Activated CD8-positive, alpha-beta T cell treated with anti-CD3 and anti-CD28 coated beads, Interleukin-2, amount 10 ng/mL, durations not matched to agents 7 days and 5 days (primary cell): ENCODE measurements at places on chromosomes 4 and X.
A peak's percentile ranks its signal among the peaks of the same experiment; 100 is the strongest.

DNA sequence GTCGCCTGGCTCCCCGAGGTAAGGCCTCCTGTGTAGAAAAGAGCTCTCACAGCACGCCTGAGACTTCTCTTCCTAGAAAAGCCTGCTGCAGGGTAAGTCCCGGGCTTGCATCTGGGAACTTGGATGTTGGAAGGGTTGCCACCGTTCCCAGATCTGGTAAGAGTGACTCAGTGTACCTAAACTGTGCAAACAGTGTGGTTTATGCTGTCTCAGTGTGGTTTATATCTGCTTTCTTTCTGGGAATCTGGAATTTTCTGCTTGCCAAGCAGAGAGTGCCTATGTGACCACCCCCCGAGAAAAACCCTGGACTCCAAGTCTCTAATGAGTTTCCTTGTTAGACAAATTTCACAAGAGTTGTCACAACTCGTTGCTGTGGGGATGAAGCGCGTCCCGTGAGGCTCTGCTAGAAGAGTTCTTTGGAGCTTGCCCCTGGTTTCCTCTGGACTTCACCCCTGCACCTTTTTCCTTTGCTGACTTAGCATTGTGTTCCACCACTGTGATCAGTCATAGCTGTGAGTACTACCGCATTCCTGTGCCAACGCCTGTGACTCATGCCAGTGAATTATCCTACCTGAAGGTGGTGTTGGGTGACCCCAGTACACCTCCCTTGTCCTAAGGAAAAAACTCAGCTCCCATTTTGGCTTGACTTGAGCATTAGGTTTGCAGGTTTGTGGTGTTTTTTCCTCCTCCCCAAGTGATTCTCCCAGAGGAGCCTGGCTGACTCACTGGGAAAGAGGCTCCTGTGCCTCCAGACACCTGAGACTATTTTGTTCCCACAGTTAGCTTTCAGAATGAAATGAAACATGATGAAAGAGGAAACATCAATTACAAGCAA, 14.5 kb downstream of the SLC2A9 start:
- DNase-seq = no peak

DNA sequence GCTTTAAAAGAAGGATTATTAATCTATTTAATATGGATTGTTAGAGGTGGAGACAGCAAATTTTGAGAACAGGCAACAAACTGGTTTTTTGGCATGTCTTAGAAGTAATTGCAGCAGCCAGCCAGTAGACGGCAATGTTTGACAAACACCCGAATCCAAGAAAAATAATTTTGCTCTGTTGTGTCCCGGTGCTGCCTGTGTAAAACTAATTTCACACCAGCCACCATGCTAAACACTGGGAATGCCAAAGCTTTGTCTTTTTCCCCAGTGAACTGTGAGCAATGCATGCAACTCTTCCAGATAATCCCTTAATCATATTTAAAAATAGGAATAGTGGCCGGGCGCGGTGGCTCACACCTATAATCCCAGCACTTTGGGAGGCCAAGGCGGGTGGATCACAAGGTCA, 25.9 kb downstream of the SMIM31 start:
- DNase-seq = peak; percentile 42

DNA sequence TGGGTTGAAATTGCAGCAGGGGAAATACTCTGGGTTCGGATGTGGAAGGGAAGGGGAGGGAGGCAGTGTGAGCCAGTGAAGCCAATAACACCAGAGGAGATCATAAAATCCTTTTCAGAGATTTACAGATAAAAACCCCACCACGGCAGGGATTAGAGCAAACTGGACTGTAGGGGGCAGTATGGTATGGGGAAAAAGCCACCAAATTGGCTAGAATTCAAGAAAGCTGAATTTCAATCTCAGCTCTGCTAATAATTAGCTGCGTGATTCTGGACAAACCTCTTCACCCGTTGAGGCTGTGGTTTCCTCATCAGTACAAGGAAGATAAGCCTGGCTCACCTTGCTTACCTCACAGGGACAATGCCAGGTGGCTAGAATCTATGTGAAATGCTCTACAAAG, 108.1 kb downstream of the ATG4A start:
- DNase-seq = peak; percentile 19

GRCh38 chr4:86957215-86957614, 22.4 kb downstream of the AFF1 start:
- DNase-seq = no peak

GRCh38 chr4:143352720-143353119, 16.0 kb downstream of the GAB1 start:
- DNase-seq = no peak

- no peak for DNase-seq
These were observed 22.3 kb upstream of the RNF150 start for GRCh38 chr4:141155586-141155985.
